Left lobe of liver (tissue), 2 donors: ENCODE measurements at places on chromosomes 6 and 20.

GRCh38 chr6:37104824-37105147 is 65.2 kb upstream of the PIM1 start:
- DNase-seq: no peak

- DNase-seq: no peak
Observed at GRCh38 chr6:142850679-142851423, 94.1 kb downstream of the HIVEP2 start.

DNA sequence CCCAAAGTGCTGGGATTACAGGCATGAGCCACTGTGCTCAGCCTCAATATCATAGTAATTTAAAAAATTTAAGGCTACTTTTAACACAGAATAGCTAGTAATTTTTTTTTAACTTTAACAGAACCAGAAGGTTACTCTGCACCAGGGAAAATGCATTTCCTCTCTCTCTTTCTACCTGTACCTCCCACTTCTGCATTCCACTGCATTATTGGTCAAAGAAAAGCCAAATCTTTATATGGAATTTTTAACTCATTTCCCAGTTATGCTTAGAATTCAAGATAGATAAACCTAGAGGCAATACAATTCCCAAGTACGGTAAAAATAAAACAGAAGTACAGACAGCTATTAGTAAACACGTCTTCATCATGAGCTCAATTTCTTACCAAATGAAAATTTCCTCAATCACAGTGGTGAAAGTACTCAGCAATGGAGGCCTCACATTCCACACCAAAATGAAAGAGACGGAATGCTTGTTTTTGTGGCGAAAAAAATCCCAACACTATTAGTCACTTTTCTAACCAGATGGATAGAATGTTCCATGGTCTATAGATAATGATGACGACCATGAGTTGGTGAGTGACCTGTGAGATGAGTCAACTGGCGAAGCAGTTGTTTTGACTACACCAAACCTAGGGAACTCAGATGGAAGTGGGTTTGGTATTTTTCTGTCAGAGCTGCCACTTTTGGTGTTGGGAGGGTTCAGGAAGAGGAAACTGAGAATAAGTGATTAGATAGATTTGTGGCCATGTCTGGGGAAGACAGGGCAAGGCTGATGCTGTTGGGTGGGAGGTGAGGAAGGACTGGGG is 104.7 kb upstream of the SGK1 start:
- DNase-seq: no peak

DNA sequence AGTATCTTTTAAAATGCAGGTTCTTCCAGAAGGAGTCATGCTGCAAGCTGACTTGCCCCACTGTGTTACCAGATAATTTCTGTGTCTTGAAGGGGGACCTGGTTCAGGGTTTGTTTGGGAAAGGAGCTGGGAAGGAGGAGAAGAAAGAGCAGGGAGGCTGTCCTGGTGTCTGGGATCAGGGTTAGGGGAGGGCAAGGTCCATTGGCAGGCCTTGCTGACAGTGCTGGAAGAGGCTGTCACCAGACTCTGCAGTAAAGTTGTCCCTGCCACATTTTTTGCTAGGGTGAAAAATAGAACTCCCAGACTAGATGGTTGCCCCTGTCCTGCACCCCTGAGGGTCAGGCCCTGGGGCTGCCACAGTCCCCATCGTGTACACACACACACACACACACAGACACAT is 14.9 kb downstream of the GLP1R start:
- DNase-seq: no peak

DNA sequence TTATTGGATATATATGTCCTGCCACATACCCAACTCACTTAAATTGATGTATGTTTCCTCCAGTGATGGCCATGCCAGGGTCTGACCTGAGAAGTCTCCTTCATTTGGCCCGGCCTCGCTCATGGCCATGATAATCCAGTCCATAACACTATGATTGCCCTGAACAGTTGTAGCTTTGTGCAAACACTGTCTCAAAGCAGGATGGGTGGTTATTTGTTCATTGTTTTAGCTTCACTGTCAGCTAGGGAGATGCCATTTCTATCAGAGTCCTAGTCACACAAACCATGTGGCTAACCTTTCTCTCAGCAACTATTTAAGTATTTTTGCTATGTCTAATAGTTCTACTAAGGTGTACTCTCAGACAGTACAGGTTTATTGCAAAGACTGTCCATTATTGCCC is 47.6 kb upstream of the ZNF337 start:
- no peak for DNase-seq

DNA sequence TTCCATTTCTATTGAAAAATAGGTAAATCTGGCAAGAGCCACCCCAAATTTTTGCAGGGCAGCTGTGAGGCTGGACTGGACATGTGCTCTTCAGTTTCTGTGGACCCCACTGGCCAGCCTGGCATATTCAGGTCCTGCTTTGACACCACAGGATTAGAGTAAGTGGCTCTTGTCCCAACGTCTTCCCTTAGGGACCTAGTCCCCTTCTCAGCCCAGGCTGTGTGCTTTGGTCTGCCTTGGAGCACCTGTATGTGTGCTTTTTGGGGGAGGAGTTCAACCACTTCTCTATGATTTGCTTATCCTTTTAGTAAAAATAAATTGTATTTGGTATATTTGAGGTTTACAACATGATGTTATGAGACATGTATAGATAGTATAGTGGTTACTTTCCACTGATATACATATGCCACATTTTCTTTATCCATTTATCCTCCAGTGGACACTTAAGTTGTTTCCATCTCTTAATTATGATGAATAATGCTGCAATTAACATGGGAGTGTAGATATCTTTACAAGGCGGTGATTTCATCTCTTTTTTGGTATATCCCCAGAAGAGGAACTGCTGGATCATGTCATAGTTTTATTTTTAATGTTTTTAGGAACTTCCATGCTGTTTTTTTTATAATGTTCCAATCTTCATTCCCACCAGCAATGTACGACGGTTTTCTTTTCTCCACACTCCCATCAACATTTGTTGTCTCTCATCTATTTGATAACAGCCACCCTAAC is 167.8 kb upstream of the UST start:
- DNase-seq: no peak

- DNase-seq: peak; percentile 74
Observed at GRCh38 chr6:2763345-2763841, 1.8 kb upstream of the WRNIP1 start.

- DNase-seq: no peak
Observed at GRCh38 chr20:23039885-23040508, 4.9 kb downstream of the SSTR4 start.

- no peak for DNase-seq
Observed at GRCh38 chr6:139277161-139277560, 14.6 kb downstream of the TXLNB start.

DNA sequence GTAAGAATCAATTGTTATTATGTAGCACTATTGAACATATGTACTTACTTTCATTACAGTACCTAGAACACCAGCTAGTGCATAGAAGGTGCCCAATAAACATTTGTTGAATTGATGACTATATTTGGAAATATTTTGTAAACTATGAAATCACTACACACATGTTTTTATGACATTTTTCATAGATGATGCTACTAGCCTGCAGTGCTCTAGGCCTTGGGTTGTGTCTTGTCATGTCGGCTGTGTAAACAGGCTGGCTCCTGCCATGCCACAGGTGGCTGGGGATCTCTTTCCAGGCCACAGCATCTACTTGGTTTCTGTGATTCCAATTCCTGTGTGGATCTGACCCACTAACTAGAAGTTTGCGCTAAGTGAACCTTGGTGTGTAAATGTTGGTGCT is 43.3 kb upstream of the EDN1 start:
- DNase-seq: no peak

DNA sequence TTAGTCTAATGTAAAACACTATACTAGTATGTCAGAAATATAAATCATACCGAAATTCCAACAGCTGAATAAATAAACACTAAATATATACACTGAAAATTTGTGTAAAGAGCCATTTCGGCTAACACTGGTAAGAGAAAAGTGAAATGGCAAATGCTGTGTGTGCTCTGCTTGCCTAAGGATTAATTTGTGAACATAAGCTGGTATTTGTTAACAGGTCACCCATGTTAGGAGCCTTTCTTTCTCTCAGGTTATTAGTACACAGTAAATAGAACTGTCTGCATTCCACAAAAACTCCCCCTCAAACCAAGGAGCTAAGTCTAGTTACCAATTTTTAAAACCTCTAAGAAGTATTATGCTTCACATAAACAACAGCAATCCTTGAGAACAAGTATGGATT is 27.0 kb downstream of the ELOVL5 start:
- no peak for DNase-seq

DNA sequence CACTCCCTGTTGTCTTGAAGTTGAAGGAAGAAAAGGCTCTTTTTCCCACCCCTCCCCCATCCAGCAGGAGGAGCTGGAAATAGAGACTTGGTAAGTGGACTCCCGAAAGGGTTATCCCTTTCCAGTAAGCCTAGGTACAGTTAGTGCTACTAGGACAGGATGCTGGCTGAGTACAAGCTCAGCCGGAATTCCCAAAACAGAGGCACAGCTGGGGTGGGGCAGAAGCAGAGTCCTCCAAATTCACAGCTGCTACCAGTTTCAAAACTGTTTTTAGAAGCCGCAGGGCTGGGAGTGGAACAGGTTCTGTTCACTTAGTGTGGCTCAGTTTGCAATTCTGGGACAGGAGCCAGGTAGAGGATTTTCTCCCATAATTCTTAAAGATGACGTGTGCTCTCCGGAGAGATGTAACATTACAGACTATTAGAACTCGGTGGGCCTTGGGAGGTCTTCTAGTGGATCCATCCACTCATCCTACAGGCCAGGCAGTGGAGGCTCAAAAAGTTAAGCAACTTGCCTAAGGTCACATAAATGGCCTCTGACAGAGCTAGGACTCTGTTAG is 19.0 kb upstream of the UTRN start:
- no peak for DNase-seq

GRCh38 chr20:41330343-41330720 is 10.3 kb upstream of the LPIN3 start:
- DNase-seq: no peak

- DNase-seq: no peak
Observed at GRCh38 chr20:4838526-4838925, 116.8 kb downstream of the PRND start.

GRCh38 chr6:33213166-33213988 is 5.1 kb downstream of the RING1 start:
- no peak for DNase-seq

GRCh38 chr6:43393602-43394001 is 24.2 kb upstream of the ZNF318 start:
- DNase-seq: no peak

- DNase-seq: no peak
Observed at GRCh38 chr6:153074761-153075160, 56.3 kb downstream of the RGS17 start.

DNA sequence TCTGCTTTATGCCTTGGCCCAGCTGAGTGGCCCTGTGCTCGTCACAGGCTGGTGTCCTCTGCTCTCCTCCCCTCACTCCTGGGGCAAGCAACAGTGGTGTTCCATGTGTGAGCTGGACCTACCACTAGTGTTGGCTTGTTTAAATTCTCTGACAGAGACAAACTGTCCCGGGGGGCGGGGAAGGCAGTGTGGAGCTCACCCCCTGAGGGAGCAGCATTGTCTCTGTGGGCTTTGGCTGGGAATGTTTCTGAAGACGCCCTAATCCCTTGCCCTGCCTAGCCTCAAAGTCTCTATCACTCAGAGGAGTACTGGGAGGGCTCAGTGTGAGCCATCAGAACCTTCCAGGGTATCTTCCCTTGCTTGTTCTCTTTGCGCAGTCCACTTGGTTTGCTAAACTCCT is 5.2 kb upstream of the VEGFA start:
- no peak for DNase-seq

- DNase-seq: no peak
Observed at GRCh38 chr6:157761331-157761921, 61.6 kb upstream of the SNX9 start.

- DNase-seq: no peak
Observed at GRCh38 chr20:10042086-10042485, 7.3 kb downstream of the ANKEF1 start.

GRCh38 chr6:150924808-150925589 is 59.5 kb downstream of the MTHFD1L start:
- no peak for DNase-seq

GRCh38 chr6:107612762-107613415 is 123.0 kb downstream of the SOBP start:
- DNase-seq: no peak

- no peak for DNase-seq
Observed at GRCh38 chr6:32370505-32370904, 1.2 kb downstream of the TSBP1 start.

DNA sequence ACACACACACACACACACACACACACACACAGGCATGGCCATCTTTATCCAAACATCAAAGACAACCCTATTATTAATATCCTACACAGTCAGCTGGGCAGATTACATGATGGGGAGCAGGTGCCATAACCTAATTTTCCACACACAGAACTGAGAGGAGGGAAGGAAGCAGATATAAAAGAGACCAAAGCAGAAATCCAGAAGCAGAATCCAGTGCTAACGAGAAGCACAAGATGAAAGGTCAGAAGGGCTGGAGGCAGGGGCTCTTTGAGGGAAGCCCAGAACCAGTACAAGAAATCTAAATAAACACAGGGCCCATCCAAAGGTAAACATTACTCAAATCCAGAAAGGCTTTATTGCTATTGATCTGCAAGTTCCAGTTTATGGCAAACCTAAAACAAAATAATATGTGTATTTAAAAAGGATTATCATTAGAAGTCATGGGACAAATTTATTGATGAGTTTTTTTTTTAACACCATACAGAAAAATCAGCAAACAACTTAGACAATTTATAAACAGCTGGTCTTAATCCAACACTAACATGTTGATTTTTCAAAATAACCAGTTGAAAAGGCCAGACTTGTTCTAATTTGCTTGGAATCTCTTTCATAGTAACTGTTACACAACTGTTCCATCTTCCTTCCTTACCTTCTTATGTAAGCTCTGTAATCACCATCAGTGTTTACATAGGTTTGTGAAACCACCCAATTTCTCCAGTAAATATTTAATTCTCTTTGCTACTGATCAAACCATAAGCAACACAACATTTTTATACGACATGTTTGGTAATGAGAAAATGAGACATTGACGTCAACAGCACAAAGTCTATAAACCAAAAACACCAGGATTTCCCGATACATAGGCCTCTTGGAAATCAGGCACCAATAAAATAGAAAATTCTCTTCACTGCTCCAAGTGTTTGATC is 34.2 kb downstream of the SLC23A2 start:
- DNase-seq: peak; percentile 67

GRCh38 chr6:134466771-134467525 is 149.0 kb upstream of the SGK1 start:
- DNase-seq: no peak

DNA sequence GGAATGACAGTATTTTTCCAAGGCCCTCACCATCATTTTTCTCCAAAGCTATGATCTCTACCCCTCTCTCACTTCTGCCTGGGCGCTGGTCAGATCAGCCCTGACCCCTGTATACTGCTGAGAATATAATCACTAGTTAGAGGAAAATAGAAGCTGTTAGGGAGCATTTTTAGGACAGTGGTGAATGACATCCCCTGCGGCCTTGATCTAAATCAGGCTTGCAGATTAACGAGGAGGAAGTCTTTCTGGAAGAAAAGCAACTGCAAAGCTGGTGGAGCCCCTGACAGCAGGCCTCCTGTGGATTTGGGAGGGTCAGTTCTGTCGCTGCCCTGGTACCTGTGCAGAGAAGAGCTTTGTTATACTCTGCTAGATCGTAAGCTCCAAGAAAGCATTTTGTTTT is 107.9 kb downstream of the RPP40 start:
- no peak for DNase-seq

GRCh38 chr6:132669690-132670291 is 10.8 kb upstream of the TAAR1 start:
- DNase-seq: no peak

- no peak for DNase-seq
Observed at GRCh38 chr6:134850721-134851305, 99.1 kb downstream of the ALDH8A1 start.
